Smooth muscle cell of trachea (primary cell): ENCODE measurements at places on chromosomes 12 and 14. TPM values are rescaled to one million over a fixed set of nuclear protein-coding genes. Genes with fewer than 3 reads are reported as not detected.

The SERPINA4 gene
- total RNA-seq, result not detected in 2 replicates

The SYCP3 gene
- total RNA-seq, result 0.17 TPM in 1 of 2 replicates, not detected in the other

The MDM2 gene
- 137 and 288 TPM in 2 replicates for total RNA-seq

The MANSC4 gene
- not detected in 2 replicates for total RNA-seq

The USP44 gene
- 10.2 and 18.7 TPM in 2 replicates for total RNA-seq

The SLC17A8 gene
- total RNA-seq, result not detected in 2 replicates

The TPH2 gene
- not detected in 2 replicates for total RNA-seq

The OAS3 gene
- 5.8 and 16.4 TPM in 2 replicates for total RNA-seq
